Activated CD4-positive, alpha-beta T cell treated with anti-CD3 and anti-CD28 coated beads, Interleukin-2, amount 10 ng/mL, durations not matched to agents 24 days and 14 days (primary cell): ENCODE measurements at places on chromosomes 11 and 22. TPM values are rescaled to one million over a fixed set of nuclear protein-coding genes. Genes with fewer than 3 reads are reported as not detected.
A peak's percentile ranks its signal among the peaks of the same experiment; 100 is the strongest.

DNA sequence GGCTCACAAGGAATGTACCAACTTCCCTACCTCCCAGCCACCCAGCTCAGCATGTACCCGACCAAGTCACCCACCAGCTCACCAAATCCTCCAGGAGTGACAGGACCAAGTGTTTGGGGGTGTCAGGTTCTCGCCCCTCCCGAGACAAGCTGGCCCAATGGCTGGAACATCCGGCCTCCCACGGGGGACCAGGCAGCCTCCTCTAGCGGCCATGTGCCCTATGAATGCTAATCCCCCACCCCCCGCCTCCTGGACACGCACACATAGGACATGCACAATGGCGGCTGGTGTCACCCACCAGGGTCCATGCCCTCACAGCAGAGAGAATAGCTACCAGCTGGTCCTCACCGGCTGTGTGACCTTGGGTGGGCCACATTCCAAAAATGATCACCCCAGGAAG, 151.0 kb downstream of the MN1 start:
- no peak overlapping the region for H3K4me3 ChIP-seq
- no peaks in the 10 kb centered on the region for H3K4me1 ChIP-seq
- H3K27me3 ChIP-seq, result no peaks in the 10 kb centered on the region
- no peaks in the 10 kb centered on the region for H3K36me3 ChIP-seq
- no peak overlapping the region for H3K27ac ChIP-seq
- no peak for DNase-seq

- no peak overlapping the region for H3K4me3 ChIP-seq
- H3K27me3 ChIP-seq, result peaks cover 4% of the 10 kb centered on the region
- H3K4me1 ChIP-seq, result no peaks in the 10 kb centered on the region
- DNase-seq, result no peak
- no peaks in the 10 kb centered on the region for H3K36me3 ChIP-seq
- no peak overlapping the region for H3K27ac ChIP-seq
These were observed 163.6 kb downstream of the GRIK4 start for GRCh38 chr11:120675171-120675570.

GRCh38 chr11:17012712-17013547, 1.3 kb downstream of the PLEKHA7 start:
- peaks cover 27% of the 10 kb centered on the region for H3K27me3 ChIP-seq
- peaks cover 3% of the 10 kb centered on the region for H3K4me1 ChIP-seq
- H3K27ac ChIP-seq, result no peak overlapping the region

DNA sequence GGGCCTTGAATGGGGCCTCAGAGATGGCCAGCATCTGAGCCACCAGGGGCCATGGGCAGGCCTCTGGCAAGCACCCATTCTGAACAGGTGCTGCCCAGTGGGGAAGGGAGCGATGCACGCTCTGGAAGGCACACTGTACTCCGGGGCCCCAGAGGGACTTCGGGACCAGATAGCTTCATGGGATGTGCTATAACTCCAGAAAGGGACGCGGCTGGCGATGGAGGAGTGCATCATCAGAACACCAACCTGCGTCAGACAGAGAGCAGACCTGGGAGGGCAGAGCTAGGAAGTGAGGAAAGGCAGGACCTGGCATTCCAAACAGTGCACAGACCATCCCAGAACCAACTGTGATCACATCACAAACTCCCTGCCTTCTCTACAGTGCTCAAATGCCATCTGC, 16.8 kb downstream of the DGCR2 start:
- H3K36me3 ChIP-seq, result peaks cover 10% of the 10 kb centered on the region
- H3K27me3 ChIP-seq, result no peaks in the 10 kb centered on the region
- H3K4me3 ChIP-seq, result no peak overlapping the region
- no peak for DNase-seq

DNA sequence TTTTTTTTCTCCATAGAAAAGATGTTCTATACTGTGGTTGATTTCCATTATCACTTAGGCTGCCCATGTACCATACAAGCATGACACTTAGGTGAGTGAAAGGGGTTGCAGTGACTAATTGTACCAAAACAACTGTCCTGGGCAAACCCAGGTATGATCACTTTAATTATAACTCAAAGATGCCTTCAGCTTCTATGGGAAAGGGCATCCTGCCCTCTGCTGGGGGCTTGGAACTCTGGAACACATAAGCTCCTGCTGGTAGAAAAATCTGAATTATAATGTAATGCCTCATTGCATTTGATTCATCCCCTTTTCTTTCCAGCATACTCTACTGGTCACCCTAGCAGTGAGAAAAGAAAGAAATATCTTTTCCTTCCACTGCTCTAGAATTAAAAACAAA, 206.3 kb downstream of the DDX10 start:
- H3K4me1 ChIP-seq, result peaks cover 12% of the 10 kb centered on the region
- H3K27me3 ChIP-seq, result no peaks in the 10 kb centered on the region
- DNase-seq, result peak; percentile 77
- no peak overlapping the region for H3K27ac ChIP-seq

GRCh38 chr22:31846161-31847115, 92.6 kb downstream of the DEPDC5 start:
- no peak overlapping the region for H3K4me3 ChIP-seq
- no peaks in the 10 kb centered on the region for H3K27me3 ChIP-seq
- no peak overlapping the region for H3K27ac ChIP-seq
- peaks cover 47% of the 10 kb centered on the region for H3K36me3 ChIP-seq
- H3K4me1 ChIP-seq, result peaks cover 7% of the 10 kb centered on the region

- DNase-seq, result no peak
- H3K27ac ChIP-seq, result no peak overlapping the region
- H3K4me1 ChIP-seq, result peaks cover 28% of the 10 kb centered on the region
- no peaks in the 10 kb centered on the region for H3K27me3 ChIP-seq
- H3K36me3 ChIP-seq, result peaks cover 21% of the 10 kb centered on the region
These were observed 7.4 kb downstream of the XRRA1 start for GRCh38 chr11:74941492-74941891.

DNA sequence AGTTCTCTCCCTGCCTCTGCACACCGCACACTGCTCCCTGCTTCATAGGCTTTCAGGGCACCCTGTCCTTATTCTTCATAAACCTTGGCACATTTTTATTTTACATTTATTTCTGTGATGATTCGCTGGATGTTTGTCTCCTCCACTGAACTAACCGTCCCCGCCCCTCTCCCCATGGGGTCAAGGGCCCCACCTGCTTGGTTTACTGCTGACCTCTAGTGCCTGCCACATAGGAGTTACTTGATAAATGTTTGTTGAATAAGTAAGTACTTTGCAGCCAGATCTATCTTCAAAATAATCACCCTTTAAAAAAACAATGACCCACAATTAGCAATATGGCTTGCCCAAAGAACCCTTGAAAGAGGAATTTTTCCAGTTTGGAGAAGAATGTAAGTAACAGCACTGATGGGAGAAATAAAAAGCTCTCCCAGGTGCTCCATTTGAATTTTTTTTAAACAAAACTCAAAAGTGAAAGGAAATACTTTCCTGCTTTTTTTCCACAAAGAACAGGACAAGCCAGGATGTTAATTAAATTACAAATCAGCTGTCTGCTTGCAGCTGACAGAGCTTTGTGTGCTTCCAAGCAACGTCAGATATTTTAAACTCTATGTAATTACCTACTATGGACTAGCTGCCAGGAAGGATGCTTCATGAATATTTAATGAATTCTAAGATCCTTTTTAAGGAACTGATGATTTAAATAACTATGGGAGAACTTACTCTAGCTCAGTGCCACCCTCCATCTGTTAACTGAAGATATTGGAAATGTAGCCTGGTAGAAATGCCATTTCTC, 1083.6 kb downstream of the DLG2 start:
- H3K36me3 ChIP-seq, result no peaks in the 10 kb centered on the region
- DNase-seq, result no peak
- no peak overlapping the region for H3K4me3 ChIP-seq
- H3K27ac ChIP-seq, result no peak overlapping the region
- no peaks in the 10 kb centered on the region for H3K4me1 ChIP-seq
- H3K27me3 ChIP-seq, result no peaks in the 10 kb centered on the region

DNA sequence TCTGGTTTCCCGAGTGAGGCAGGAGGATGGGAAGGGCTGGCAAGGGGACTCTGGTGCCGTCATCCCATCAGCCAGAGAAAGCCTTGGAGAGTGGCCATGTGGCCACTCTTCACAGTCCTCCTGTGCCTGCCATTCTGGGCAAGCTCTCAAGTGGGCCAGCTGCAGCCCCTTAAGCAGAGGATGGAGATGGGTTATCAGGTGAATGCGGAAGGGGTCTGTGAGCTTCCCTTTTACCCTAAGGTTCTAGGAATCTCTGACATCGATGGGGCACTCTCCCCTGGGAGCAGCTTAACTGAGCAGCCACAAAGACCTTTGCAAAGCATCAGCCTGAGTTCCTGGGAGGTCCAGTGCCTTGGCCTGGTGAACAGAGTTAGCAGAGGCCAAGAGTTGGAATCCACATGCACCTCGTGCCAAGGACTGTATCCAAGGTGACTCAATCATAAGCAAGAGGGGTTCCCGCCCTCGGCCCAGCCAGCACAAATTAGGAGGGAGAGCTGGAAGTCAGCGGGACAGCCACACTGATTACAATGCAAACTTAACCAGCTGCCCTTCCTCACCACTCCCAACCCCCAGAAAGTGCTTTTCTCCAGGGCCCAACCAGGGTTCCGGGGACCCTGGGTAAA, 193.6 kb downstream of the BUD13 start:
- H3K36me3 ChIP-seq, result no peaks in the 10 kb centered on the region
- no peaks in the 10 kb centered on the region for H3K4me1 ChIP-seq
- H3K27me3 ChIP-seq, result peaks cover 48% of the 10 kb centered on the region
- DNase-seq, result no peak

- DNase-seq, result no peak
- H3K27ac ChIP-seq, result no peak overlapping the region
- no peaks in the 10 kb centered on the region for H3K4me1 ChIP-seq
- no peak overlapping the region for H3K4me3 ChIP-seq
These were observed 38.2 kb upstream of the PARVG start for GRCh38 chr22:44142421-44143104.

TRIM29 gene
- total RNA-seq, result not detected in 2 replicates

OR4A16 gene
- total RNA-seq, result not detected in 2 replicates

SSTR3 gene
- total RNA-seq, result 3.5 and 4.0 TPM in 2 replicates

HTR3B gene
- total RNA-seq, result not detected in 2 replicates

VSIG10L2 gene
- not detected in 2 replicates for total RNA-seq

RAC2 gene
- 519 and 540 TPM in 2 replicates for total RNA-seq
